ENCODE measurements at places on chromosomes 12 and 14. TPM values are rescaled to one million over a fixed set of nuclear protein-coding genes. Genes with fewer than 3 reads are reported as not detected.

Gene ACADS
- 12.7 TPM for total RNA-seq

Gene IL31
- not detected for total RNA-seq

Gene NRXN3
- 1.8 TPM for total RNA-seq

Gene IKBIP
- total RNA-seq = 57.8 TPM

DNA sequence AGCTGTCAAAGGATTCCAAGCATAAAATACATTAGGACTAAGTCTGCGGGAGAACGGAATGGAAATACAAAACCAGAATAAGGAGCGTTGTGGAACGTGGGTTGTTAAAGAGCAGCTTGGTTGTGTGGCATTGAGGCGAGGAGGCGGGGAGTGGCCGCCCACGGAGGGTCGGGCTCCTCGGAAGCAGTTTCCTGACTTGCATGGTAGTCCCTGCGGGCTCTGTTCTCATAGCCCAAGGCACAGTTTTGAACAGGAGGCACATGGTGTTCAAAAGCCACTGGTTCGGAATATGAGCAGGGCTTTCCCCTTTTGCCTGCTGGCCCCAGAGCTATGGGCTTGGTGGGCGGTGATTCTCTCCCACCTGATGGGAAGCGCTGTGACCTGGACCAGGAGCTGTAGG, 12.2 kb downstream of the DDX51 start:
- H3K27me3 ChIP-seq = no peaks in the 10 kb centered on the region
- no peak overlapping the region for H3K4me3 ChIP-seq
- H3K27ac ChIP-seq = no peak overlapping the region

DNA sequence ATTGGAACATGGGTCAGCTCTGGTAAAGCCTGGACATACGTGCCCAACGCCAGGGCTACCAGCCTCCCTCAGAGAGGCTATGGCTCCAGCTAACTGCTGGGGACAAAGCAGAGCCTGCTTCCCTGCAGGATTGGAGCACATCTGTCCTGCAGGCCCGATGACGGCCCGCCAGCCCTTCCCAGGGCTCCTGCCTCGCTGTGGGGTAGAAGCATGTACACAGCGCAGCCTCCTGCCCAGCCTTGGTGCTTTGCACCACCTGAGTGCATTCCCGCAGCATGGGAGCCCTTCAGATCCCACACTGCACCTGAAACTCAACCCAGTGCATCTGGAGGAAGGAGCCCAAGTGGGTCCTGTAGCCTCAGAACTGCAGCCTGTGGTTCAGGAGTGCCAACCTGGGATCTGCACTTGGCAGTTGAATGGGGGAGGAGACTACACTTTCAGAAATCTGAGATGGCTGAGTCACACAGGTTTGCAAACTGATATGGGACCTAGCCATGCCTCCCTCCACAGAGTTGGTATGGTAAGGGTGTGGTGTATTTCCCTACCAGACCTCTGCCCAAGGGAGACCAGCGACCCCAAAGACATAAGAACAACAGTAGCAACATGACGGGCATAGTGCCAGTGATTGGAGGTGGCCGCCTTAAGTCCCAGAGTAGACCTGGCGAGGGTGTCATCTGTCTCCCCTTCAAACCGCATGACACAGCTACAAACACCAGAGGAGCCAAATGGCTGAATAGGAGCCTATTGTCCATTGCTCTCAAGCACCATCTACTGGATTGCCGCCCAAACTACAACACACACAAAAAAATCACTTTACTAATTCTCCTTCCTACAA, 273.9 kb upstream of the MIS18BP1 start:
- no peak overlapping the region for H3K4me3 ChIP-seq
- no peak overlapping the region for H3K27ac ChIP-seq
- H3K36me3 ChIP-seq = no peaks in the 10 kb centered on the region
- no peak for DNase-seq

- H3K36me3 ChIP-seq = no peaks in the 10 kb centered on the region
- no peak overlapping the region for H3K27ac ChIP-seq
- H3K4me1 ChIP-seq = peaks cover 3% of the 10 kb centered on the region
Observed at GRCh38 chr14:57486767-57487379, 6.8 kb downstream of the CCDC198 start.

GRCh38 chr12:85782711-85783110, 53.5 kb downstream of the RASSF9 start:
- H3K36me3 ChIP-seq = no peaks in the 10 kb centered on the region
- H3K4me3 ChIP-seq = no peak overlapping the region
- H3K4me1 ChIP-seq = no peaks in the 10 kb centered on the region
- no peaks in the 10 kb centered on the region for H3K27me3 ChIP-seq

Data from osteoblast (primary cell).